ENCODE measurements at places on chromosomes 12 and 14.

GRCh38 chr14:52876806-52877205, 74.0 kb downstream of the FERMT2 start:
- peak; percentile 12 for DNase-seq

DNA sequence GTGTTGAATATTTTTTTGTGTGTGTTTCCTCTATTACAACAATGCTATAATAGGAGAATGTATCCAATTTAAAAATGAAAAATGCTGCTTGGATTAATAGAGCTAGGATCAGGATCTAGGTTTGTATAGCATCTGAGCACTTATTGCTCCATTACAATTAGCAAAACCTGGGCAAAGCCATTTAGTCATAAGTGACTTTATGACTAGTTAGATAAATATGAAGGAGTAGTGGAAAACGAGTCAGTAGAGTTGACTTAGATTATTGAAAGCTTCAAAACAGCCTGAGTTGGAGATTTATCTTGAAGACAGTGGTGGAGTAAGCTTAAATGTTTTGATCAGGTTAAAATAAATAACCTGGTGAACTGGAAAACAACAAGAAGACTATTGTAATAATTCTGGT, 2.8 kb downstream of the MED21 start:
- peak; percentile 27 for DNase-seq

DNA sequence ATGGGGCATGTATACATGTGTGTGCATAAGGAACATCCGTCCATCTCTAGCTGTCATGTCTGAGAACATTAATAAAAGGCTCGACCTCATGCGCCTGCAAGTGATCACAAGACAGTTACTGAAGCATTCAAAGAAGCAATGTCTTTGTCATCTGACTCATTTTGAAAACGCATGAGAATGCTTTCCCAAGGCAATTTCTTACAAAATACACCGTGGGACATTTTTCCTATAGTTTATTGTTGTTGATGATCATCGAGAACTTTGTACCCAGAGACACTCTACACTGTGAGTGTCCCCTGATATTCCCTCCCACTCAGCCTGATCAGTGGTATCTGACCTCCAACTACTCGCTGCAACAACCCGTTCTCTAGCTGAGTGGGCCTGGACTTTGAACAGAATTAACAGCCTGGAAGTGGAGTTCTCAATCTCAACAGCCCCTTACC, 68.1 kb downstream of the ETV6 start:
- DNase-seq = peak; percentile 68

- DNase-seq = peak; percentile 49
Measured at GRCh38 chr12:62250671-62251608, 9.3 kb upstream of the USP15 start.

- no peak for DNase-seq
Measured at GRCh38 chr12:123889848-123890535, 82.6 kb downstream of the CCDC92 start.

DNA sequence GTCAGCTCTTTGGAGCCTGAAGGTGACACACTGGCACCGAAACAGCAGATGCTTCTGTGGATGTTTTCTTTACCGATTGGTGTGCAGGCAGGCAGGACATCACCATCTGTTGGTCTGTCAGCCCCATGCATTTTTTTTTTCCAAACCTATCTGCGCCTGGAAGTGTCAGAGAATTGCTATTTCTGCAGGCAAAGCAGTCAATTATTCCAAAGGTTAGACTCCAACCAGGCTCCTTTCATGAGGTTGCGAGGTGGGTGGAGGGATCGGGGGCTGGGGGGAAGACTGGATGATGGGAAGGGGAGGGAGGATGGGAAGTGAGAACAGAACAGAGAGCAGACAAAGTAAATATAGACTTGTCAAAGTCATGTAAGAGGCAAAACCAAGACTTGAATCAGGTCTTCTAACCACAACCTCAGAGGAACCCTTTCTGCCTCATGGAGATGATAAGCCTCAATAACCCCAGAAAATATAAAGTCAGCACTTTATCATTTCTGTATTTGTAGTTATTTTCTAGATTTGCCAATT, 117.7 kb downstream of the OTOGL start:
- peak; percentile 11 for DNase-seq

- peak; percentile 84 for DNase-seq
Measured at GRCh38 chr12:48037267-48037915, 33.1 kb upstream of the COL2A1 start.

DNA sequence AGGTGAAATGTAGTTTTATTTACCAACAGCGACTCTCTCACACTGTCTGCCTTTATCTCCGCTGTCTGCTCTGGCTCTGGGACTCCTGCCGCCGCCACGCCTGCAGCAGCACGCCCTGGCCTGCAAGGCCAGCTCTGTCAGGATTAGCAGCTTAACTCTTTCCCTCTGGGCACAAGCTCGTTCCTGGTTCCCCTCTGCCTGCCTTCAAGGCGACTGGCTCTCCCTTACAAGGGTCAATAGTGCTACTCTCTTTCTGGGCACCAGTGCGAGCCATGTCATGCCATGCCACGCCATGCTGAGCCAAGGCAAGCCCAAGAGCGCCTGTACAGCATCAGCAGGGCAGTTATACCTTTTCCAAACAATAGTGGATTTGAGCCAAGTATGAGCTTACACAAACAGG, 3.6 kb upstream of the CLEC2B start:
- no peak for DNase-seq

DNA sequence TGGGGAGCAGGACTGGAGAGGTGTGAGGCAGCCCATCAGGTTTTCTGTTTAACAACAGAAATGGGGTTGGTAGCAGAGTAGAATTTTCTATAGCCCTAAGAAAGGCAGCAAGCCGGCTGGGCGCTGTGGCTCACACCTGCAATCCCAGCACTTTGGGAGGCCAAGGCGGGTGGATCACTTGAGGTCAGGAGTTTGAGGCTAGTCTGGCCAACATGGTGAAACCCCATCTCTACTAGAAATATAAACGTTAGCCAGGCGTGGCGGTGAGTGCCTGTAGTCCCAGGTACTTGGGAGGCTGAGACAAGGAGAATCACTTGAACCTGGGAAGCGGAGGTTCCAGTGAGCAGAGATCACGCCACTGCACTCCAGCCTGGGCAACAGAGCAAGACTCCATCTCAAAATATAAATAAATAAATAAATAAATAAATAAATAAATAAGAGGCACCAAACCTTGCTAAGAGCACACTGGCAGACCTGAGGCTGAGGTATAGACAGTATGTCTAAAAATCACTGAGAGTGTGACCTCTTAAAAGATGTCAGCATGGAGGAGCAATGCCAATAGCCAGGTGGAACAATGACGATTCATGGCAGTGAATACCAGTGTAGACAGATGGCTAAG, 115.6 kb downstream of the SLC38A4 start:
- no peak for DNase-seq

DNA sequence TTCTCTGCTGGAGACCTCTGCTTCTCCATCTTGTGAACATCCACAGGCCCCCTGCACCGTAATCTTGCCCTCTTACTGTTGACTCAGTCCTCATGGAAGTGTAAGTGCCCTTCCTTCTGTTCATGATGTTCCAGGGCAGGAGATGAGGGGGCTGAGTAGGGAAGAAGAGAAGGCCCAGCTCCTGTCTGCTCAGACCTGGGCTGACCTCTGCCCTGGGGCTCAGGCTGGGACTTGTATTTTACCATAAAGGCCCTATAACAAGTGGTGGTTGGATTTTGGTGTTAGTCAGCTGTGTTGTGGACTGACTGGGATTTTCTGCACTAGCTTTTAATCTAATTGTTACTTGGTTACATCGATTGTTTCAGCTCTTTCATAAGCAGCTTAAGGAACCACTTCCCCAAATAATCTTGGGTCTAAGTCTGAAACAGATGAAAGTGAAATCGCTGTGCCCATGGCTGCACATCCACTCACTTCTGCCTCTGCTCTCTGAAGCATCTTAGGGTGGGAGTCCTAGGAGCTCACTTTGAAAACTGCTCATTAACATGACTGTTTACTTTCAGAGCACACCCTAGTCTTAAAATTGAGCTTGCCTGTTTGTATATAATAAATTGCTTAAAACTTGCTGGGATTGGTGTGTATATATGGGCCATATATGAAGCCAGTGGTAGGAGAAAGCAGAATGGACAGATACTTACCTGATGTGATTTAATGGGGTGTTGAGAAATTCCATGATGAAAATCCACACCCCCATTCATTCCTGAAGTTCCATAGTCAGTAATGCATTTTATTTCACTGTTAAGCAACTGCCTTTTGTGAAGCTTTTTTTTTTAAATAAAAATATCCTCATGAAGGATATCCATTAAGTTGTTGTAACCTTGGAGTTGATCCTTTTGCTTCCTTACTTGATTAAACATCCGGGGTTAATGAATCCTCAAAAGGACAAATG, 17.7 kb downstream of the C12orf71 start:
- no peak for DNase-seq

All from fibroblast of skin of right biceps (primary cell).